ENCODE measurements at places on chromosomes 2 and 18.

DNA sequence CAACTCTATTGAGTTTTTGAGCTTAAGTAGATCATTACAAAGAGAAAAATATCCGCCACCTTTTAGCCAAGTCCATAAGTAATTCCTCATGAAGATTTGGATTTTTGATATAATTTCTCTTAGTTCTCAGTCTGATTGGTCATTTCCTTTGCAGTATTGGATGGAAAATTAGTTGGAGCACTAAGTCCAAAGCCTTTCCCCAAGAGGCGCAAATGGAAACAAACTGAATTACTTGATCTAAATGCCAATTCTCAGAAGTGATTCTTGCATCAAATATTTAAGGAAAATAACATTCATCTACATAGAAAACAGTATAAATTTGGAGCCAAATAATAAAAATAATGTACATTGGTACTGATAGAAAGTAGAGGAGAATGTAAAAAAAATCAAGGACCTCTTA, 115.6 kb downstream of the CACNB4 start:
- no peak for DNase-seq

GRCh38 chr2:149076863-149077412, 38.4 kb downstream of the LYPD6B start:
- DNase-seq = no peak

DNA sequence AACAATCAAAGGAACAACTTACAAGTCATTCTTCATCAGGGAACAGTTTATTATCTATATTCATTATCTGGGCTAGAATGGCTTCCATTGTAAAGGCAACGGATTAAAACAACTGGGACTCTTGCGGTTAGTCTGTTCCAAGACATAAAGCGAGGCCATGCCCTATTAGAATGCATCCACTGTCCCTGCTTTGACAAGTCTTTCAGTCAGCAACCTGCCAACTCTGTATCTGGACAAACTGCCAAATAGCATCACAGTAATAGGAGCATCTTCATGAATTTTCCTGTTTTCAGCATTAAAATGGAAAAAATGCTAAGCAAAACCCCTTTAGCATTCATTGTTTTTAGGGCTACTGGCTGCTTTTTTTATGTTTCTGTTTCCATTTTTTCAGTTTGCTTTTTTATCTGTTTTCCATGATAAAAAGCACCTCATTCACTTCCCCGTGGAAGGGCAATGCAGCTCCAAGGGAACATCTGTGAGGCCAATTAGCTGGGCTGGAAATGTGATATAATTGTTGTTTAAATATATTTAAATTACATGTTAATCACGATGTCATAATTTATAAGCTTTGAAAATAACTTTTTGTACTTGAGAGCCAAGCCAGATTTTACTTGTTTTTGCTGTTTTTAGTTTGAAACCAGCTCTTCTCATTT, 834.3 kb downstream of the CPS1 start:
- DNase-seq = no peak

GRCh38 chr2:54455131-54455562, 980 bp upstream of the SPTBN1 start:
- no peak for DNase-seq

- no peak for DNase-seq
Observed at GRCh38 chr2:5696404-5696944, 4.3 kb downstream of the SOX11 start.

DNA sequence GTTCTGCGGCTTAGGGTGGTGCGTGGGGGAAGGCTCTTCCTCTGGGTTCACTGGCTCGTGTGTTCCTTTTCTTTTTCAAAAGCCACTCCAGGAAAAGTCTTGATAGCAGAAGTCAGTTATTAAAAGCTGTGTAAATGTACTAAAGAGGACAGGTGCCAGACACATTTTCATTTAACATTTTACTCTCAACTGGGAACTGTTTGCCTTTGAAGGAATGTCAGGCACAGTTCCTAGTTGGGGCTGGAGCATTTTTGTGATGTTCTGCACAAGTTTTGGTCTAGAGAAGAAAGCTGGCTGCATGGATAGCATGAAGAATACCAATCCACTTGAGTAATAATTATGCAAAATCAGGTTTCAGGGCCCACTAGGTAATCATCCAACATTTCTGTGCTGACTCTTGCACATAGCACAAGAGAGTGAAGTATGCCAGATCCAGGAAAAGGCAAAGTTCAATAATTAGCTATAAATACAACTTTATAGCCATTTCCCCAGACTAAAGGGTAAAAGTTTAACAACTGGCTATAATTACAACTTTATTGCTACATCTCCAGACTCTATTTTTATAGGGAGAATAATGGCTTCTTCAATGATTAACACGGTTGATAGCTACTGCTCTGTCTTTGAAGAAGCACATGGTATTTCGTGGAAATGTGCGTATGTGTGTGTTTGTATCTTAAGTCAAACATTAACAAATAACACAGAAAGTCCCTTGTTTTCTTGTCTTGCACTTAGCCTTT, 16.2 kb downstream of the SCYGR8 start:
- no peak for DNase-seq

- no peak for DNase-seq
Observed at GRCh38 chr2:19710230-19710629, 191.6 kb downstream of the TTC32 start.

DNA sequence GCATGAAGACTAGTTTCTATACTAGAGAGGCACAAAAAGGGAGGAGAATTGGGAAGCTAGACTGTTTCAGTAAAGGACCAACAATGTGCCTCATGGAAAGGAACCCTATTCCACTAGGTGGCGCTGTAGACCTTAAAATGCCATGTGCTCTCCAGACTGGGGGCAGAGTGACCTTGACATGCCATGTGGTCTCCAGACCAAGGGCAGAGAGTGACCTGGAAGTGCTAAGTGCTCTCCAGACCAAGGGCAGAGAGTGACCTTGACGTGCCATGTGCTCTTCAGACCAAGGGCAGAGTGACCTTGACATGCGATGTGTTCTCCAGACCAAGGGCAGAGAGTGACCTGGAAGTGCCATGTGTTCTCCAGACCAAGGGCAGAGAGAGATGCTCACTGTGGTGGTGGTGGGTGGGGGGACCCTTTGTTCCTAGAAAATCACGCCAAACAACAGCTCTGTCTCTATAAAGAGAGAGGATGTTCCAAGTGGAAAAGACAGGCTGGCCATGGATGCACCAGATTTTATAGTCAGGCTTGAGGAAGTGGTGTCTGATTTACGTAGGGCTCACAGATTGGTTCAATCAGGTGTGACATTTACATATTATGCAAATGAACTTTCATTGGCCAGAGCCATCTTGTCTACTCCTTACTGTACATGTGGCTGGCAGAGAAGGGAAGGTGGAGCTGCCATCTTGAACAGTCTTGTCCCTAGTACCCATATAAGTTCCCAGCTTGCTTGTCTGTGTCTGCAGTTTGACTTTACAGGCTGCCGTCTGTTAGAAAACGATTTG, 344.0 kb upstream of the DDX18 start:
- no peak for DNase-seq

- no peak for DNase-seq
Observed at GRCh38 chr18:57052759-57053158, 94.1 kb upstream of the BOD1L2 start.

DNA sequence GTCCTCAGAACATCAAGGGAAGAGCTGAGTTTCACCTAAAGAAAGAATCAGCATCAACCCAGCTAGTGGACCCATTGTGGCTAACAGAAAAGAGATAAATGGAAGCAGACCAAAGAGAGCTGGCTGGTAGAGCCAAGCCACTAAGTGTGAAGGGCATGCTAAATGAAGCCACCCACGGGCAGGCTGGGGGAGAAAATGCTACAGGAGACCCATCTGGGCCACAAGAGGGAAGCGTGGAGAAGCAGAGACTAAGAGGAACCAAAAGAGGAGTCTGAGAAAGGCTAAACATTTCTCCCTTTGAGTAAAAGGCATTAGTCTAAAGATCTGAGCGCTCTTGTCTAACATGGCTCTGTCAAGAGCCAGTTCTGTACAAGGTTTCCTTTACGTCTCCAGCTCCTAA, 15.8 kb downstream of the CWC22 start:
- DNase-seq = no peak

DNA sequence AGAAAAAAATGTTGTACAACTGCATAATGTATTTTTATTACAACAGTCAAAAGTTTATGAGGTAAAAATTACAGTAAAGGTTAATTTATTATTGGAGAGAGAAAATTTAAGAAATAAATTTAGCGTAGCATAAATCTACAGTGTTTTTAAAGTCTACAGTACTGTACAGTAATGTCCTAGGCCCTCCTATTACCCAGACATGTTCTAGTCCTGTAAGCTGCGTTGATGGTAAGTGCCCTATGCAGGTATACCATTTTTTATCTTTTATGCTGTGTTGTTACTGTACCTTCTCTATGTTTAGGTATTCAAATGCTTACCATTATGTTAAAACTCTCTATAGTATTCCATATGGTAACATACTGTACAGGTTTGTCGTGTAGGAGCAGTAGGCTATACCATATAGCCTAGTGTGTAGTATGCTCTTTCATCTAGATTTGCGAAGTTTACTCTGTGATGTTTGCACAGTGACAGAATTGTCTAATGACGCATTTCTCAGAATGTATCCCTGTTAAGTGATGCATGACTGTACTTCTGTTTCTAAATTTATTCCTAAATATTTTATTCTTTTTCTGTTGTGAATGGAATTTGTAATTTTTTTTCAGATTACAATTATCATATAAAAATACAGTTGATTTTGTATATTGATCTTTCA, 24.5 kb downstream of the ABI2 start:
- DNase-seq = no peak

- DNase-seq = no peak
Observed at GRCh38 chr2:199903111-199903510, 8.0 kb upstream of the C2orf69 start.

DNA sequence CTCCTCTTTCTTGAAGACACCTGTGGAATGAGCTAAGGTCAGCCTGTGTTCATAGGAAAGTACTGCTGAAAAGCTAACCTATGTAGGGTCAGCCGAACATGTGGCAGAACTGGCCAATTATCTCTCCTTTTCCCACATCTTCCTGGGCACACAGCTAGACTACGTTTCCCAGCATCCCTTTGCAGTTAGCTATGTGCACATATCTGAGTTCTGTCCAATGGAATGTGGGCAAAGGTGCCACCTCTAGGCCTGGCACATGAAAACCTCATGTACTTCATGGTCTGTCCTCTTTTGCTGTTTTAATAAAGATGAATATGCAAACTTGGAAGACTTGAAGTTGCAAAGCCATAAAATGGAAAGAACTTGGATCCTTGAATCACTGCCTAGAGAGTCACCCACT, 352.6 kb downstream of the TNS1 start:
- DNase-seq = no peak

- DNase-seq = no peak
Observed at GRCh38 chr2:37317746-37318145, 6.9 kb downstream of the PRKD3 start.

GRCh38 chr2:31216734-31217133, 581 bp downstream of the CAPN14 start:
- no peak for DNase-seq

DNA sequence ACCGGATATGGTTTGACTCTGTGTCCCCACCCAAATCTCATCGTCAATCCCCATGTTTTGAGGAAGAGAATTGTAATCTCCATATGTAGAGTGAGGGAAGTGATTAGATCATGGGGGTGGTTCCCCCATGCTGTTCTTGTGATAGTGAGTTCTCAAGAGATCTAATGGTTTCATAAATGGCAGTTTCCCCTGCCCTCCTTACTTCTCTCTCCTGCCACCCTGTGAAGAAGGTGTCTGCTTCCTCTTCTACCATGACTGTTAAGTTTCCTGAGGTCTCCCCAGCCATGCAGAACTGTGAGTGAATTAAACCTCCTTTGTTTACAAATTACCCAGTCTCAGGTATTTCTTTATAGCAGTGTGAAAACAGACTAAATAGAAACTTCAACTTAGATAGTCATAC, 69.5 kb downstream of the SESTD1 start:
- DNase-seq = no peak

DNA sequence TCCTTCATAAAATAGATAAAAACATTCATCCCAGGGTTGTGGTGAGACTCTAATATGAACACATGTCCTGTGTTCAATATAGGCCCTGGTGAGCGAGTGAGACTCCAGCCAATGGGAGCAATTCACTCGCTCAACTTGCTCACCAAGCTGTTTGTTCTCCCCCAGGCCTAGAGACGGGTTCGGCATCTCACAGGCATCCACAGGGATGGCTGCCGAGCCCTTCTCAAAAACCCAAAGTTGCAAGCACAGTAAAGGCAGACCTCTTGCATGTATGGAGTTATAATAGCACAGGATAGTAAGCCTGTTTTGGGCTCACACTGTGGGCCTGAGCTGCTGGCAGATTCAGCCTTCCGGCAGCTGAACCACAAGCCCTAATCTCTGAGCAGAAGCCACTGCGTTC, 15.7 kb downstream of the PARD6G start:
- no peak for DNase-seq

GRCh38 chr18:26536032-26536431, 12.3 kb downstream of the KCTD1 start:
- DNase-seq = no peak

- DNase-seq = no peak
Observed at GRCh38 chr2:8546612-8547283, 135.1 kb upstream of the ID2 start.

DNA sequence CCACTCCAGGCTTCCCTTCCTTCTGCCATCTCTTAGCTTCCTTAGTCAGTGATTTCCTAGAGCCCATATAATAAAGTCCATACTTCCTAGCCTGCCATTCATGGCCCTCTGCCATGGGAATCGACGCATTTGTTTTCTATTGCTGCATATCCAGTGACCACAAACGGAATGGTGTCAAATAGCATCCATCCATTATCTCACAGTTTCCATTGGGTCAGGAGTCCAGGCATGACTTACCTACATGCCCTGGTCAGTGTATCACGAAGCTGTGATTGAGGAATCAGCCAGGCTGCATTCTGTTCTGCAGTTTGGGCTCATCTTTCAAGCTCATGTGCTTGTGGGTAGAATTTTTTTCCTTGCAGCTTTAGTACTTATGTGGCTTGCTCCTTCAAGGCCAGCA, 209.7 kb upstream of the EPAS1 start:
- no peak for DNase-seq

GRCh38 chr2:30165617-30166016, 18.8 kb downstream of the YPEL5 start:
- DNase-seq = no peak

DNA sequence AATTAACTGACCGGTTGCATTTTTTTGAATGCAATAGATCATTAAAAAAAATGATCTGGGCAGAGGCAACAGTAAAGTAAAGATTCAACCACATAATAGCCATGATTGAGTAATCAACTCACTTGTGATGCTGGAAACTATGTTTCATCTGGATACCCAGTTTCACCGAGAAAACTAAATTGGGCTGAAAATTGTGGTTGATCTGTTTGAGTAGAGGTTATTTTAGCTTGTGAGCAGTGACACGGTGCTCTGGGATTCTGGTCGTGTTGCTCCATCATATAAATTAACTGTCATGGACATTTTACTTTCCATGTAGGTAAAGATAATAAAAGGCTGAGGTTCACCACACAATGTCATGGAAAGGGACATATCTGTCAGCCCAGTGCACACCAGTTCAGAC, 58.7 kb downstream of the CD226 start:
- no peak for DNase-seq

DNA sequence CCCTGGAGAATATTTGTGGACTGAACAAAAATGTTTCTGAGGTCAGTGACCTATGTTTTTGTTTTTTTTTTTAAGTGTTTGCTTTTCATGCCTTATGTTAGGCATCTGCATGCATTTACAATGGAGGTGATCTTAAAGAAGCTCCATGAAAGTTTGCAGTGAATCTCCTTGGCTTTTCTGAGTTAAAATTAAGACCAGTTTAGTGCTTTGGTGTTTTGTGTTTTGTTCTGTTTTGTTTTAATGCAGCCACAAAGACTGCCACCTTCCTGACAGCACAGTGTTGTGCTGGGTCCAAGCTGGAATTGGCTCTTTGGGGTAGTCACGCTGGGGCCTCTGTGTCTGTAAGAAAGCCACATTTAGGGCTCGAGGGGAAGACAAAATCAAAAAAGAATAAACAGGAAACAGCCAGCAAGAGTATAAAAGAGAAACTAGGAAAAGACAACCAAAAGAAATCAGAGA, 396.2 kb downstream of the ARHGAP15 start:
- DNase-seq = no peak
